ENCODE measurements at places on chromosomes 1 and 21.

DNA sequence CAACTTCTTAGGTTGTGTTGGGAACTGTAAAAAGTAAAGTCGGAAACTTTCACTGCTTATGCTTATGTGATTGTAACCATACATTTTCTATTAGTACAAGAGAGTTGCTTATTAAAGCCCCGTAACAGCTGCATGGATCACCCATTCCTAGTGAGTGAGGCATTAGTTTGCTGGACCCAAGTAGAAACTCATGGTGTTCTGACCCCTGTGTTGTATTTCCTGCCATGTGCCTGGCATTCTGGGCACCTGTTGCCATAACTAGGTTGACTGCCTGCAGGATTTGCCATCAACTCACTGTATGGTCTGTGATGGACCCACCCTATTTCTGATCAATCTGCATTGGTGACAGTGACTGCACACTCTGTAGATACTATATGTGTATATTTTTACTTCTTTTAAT, 173.0 kb downstream of the PGBD5 start:
- DNase-seq: no peak

DNA sequence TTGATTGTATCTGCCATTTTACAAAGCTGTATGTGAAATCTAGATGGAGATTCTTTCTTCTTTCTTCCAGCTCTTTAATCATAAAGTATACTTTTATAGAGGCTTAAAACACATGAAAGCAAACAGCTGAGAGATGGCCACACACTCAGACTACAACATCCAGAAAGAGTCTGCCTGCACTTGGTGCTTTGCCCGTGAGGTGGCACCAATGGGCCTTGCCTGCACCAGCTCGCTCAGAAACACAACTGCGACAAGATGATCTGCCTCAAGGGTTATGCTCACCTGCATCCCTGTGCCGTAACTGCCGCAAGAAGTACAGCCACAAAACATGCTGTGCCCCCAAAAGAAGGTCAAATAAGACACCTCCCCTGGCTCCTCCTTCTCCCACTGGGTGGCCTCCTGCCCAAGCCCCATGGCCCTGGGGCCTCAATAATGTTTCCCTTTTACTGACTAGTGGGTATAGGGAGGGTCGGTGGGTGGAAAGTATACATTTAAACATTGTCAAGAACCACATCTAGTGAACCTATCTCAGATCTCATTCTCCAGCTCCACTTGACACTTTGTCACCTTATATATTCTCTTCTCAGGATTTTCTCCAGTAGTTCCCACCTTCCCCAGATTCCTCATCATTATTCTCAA, 66.7 kb upstream of the ANGPTL3 start:
- no peak for DNase-seq

DNA sequence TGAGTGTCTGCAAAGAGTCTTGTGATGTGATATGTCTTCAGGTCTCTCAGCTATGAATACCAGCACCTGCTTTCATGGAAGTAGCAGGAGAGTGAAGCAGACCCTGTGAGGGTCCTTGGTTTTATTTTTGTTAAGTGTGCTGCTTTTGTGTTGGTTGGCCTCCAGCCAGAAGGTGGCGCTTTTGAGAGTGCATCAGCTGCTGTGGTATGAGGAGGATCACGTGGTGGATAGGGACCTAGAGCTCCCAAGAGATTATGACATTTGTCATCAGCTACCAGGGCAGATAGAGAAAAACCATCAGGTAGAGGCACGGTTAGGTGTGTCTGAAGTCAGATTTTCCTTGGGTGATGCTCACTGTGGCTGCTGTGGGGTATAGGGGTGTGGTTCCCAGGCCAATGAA, 1232.1 kb downstream of the MRPL39 start:
- no peak for DNase-seq

DNA sequence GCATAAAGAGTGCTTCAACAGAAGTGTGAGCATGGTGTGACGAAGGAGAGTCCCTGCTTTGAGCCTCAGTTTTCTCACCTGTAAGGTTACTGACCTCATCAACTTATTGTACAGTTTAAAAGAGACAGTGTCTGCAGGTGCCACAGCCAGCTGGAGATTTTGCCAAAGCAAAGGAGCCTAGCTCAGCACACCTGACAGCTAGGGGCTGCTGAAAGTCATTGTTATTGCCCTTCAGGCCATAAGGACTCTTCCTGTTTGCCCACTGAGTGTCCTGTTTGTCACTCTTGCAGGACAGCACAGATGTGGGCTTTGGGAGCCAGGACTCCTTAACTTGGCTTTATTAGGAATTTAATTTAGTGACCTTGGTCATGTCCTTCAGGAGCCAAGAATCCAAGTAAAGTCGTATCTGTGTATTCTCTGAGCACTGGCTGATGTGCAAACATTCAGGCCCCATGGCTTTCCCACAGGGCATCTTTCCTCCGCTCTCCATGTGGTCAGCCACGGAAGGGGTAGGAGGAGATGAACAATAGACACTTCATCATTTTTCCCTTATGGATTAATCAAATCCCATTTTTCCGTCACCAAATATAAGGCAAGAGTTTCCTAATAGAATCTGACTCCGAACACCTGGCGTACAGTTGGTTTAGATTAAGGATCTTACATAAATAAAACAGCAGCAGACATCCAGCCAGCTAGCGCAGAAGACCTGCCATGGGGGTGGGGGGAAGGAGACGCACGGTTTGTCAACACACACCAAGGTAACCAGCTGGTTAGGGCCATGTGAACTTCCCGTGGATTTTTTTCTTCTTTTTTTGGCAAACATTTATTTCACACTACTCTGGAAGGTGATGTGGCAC, 43.1 kb upstream of the KANK4 start:
- no peak for DNase-seq

GRCh38 chr1:19814681-19815503, at the start of gene RNF186:
Gene RNF186 (minus strand): TSS chr1:19815283. CDS start chr1:19815101, 182 bp downstream.
- DNase-seq: no peak

DNA sequence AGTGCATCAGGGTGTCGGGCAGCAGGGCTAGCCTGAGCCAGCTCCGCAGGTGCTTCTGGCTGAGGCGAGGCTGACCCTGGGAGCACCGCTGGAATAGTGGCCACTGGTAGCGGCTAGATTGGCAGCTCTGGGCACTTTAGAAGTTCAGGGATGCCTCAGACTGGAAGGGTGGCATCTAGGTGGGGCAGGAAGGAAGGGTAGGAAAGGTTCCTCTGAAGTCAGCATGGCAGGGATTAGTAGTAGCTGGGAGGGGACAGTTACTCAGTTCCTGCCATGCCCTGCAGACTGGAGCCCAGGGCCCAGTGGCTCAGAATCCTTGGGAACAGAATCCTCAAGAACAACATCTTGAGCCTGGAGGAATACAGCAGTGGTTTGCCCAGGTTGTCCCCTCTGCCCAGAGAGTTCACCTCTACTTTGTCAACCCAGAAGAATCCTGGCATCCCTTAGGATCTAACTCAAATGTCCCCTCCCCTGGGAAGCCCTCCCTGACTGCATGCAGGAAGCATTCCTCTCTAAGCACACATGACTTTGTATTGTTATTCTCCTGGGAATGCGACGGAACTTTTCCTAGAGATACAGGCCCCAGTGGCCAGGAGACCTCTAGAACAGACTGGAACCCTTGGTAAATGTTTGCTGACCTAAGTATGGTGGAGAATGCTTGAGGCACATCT, 39.5 kb upstream of the BCAR3 start:
- no peak for DNase-seq

DNA sequence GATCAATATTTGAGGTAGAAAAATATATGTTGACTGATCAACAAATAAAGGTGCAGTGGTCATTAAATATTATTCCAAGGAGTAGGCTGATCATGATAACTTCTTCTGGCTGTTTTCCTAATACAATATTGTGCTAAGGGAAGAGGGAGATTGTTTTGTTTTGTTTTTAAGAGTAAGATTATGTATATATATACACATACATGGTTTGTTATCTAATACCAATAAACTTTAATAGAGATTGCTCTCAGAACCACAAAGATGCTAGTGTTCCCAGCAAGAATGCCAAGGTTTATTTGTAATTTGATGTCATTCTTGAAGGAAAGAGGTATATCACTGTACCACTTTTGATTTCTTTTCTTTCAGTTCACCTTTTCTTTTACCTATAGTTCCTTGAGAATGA, 10.1 kb downstream of the CLCA2 start:
- no peak for DNase-seq

- no peak for DNase-seq
Observed at GRCh38 chr1:3772715-3773571, at the start of gene SMIM1. Gene SMIM1 (plus strand): TSS chr1:3772749. CDS start chr1:3775374, 2,625 bp downstream.

- DNase-seq: no peak
Observed at GRCh38 chr1:53359934-53360276, 32.0 kb upstream of the LRP8 start.

DNA sequence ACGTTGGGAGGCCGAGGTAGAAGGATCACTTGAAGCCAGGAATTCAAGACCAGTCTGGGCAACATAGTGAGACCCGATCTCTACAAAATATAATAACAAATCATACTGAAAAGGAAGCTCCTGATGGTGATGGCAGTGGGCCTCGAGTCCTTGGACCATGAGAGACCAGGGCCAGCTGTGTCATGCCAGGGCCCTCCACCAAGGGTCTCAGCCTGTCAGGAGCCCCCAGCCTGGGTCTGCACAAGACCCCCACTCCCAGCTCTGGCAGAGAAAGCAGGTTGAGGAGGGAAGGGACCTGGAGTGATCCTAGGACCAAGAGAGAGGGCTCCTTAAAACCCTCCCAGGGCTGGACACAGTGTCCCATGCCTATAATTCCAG, 6.7 kb upstream of the CTRC start:
- DNase-seq: peak; percentile 16

- no peak for DNase-seq
Observed at GRCh38 chr21:28522014-28522799, 470.5 kb downstream of the LTN1 start.

GRCh38 chr1:41383094-41383852, 22.0 kb downstream of the FOXO6 start:
- DNase-seq: peak; percentile 29

GRCh38 chr1:66526036-66526435, 7.9 kb upstream of the SGIP1 start:
- no peak for DNase-seq

GRCh38 chr1:32195972-32196823, 4.2 kb upstream of the CCDC28B start:
- DNase-seq: no peak

DNA sequence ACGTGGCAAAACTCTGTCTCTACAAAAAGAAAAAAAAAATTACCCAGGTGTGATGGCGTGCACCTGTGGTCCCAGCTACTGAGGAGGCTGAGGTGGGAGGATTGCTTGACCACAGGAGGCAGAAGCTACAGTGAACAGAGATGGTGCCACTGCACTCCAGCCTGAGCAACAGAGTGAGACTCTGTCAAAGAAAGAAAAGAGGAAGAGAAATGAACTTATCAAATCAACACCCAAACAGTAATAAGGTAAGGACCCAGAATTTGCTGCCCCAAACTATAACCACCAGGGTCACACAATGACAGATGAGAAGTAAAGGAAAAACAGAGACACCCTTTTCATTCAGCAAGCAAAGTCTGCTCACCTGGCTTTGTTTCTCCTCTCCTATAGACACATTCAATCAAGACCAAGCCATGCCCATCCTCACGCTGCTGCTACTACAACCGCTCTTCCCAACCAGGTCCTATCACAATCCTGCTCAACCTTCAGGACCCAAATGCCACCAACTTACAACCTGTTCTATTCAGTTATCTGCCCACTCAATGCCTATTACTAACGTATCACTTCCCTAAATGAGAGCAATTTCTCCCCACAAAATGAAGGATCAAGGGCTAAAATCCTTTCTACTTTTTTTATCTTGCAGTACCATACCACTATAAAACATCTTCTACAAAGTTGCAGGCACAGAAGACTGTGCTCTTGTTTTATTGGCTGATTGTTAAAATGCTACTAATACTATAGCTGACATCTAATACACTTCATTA, 183.5 kb downstream of the RERE start:
- no peak for DNase-seq

DNA sequence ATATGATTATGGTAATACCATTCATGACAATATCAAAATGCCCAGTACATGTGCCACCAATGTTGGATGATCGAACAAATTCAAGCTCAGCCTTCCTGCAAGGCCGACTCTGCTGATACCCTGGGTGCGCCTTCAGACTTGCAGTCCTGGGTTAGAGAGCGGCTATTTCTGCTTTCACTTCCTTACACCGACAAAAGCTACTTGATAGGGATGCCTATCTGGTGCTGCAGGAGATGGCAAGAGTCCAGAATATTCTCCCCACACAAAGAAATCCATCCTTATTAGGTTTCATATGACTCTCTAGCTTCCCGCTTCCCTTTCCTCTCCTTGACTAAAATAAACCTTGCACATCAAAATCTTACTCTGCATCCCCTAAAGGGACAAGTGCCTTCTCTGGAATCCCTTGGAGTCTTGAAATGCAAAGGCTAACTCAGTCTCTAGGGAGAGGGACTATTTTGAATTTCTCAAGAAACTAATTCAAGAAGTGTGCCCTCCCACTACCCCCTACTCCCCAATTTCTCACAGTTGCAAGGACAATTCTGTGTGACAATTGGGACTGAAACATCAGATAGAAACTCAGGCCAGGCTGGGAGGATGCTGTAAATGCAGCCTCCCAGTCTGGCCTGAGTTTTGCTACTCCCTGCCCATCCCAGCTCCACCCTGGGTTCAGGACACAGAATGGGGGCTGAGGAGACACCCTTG, 103.1 kb upstream of the USP24 start:
- DNase-seq: no peak

GRCh38 chr1:83978056-83978455, 20.9 kb downstream of the TTLL7 start:
- no peak for DNase-seq

DNA sequence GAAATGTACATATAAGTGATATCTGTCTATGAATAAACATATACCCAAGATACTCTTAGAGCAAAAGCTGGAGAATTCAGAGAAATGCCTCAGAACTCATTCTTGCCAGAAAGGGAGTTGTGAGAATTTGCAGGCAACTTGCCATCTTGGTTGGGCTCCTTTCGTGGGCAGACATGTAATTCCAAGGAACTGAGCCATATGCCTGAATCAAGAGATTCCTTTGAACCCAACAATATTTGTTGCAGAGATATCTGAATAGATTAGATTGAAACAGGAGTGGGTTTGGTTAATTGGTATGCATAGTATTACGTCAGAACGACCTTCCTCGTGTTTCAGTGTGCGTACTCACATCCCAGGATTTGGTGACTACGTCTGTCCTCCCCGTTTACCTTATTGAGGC, 67.0 kb downstream of the TGFB2 start:
- DNase-seq: no peak

- no peak for DNase-seq
Observed at GRCh38 chr1:219085082-219085481, 88.6 kb upstream of the LYPLAL1 start.

GRCh38 chr1:214377886-214378285, 96.9 kb downstream of the SMYD2 start:
- no peak for DNase-seq

All from CD4-positive, alpha-beta T cell treated with Interleukin-15 for 1 hour (primary cell).